ENCODE measurements at places on chromosomes 6 and 20. TPM values are rescaled to one million over a fixed set of nuclear protein-coding genes. Genes with fewer than 3 reads are reported as not detected.

GRCh38 chr6:151796842-151797530 is 10.5 kb upstream of the ESR1 start:
- DNase-seq: no peak

DNA sequence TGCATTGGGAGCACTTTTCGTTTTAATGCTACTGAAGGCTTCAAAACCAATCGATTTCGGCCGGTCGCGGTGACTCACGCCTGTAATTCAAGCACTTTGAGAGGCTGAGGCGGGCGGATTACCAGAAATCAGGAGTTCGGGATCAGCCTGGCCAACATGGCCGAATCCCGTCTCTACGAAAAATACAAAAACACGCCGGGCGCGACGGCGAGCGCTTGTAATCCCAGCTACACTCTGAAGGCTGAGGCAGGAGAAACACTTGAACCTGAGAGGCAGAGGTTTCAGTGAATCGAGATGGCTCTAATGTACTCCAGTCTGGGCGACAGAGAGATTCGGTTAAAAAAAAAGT is 58.4 kb downstream of the TRIM38 start:
- peak; percentile 62 for DNase-seq

- no peak for DNase-seq
Observed at GRCh38 chr20:59331721-59332329, 31.4 kb downstream of the EDN3 start.

GRCh38 chr6:15423286-15423993 is 177.6 kb downstream of the JARID2 start:
- no peak for DNase-seq

GRCh38 chr6:52392944-52393343 is 27.2 kb upstream of the EFHC1 start:
- DNase-seq: no peak

- no peak for DNase-seq
Observed at GRCh38 chr6:24430086-24430485, 27.4 kb downstream of the MRS2 start.

DNA sequence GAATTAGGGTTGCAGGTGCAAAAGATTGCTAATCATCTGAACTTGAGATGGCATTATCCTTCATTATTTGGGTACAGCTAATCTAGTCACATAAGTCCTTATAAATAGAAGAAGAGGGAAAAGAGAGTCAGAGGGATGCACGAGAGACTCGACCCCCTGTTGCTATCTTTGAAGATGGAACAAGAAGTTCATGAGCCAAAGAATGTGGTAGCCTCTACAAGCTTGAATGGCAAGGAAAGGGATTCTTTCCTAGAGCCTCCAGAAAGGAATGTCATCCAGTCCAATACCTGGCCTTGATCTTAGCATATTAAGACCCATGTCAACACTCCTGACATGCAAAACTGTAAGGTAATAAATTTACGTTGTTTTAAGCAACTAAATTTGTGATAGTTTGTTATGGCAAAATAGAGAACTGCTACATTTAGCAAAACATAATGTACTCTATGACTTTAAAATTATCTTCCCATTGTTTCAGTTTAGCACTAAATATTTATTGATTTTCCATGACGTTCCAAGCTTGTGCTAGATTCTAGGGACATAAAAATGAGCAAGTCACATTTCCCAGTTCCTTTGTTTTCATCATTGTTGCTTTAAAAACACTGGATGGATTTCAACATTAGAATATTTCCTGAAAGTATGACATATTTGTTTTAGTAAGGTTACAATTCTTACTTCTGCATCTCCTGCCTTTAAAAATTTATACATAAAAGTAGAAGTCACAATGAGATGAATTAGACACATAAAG is 12.7 kb downstream of the MANEA start:
- DNase-seq: no peak

GRCh38 chr20:45156713-45157112 is 18.0 kb upstream of the PI3 start:
- no peak for DNase-seq

DNA sequence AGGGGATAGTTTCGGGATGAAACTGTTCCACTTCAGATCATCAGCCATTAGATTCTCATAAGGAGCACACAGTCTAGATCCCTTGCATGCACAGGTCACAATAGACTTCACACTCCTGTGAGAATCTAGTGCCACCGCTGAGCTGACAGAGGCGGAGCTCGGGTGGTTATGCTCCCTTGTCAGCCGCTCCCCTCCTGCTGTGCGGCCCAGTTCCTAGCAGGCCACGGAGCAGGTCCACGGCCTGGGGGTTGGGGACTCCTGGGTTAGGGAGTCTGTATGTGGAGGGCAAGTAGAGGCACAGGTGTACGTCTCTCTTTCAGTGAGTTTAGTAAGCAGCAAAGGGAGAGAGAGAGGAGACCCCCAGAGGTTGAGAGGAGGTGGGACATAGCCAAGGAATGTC is 30.5 kb upstream of the MDFI start:
- DNase-seq: no peak

DNA sequence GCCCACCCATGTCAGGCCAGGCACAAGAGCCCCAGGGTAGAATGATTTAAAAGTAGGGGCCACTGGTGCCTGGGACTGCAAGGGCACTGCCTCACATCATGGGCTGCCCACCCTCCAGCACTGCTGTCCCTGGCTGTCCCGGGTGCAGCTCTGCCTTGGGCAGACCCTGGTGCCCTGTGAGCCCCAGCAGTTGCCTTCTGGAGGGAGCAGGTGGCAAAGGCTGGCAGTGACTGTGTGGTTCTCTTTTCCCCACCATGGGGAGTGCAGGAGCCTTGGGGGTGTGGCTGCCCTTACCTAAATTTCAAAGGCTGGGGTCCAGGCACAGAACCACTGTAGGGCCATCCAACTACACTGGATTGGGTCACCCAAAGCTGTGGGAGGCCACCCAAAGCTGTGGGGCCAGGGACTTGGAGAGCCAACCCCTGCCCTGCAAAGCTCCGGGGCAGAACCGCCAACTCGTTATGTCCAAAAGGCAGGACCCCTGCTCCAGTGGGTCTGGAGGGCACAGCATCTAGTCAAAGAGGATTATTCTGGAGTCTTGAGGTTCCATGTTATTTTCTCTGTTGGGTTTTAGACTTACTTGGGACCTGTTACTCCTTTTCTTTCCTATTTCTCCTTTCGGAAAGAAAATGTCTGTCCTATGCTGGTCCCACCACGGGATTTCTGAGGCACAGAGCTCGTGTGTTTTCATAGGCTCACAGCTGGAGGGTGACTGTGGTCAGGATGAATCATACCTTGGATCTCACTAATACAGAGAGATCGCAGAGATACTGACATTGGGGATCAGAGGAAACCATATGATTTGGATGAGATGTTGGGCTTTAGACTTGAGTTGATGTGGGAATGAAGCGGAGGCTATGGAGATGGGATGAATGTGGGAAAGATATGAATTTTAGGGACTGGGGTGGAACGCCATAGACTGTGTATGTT is 65.3 kb downstream of the RAMACL start:
- no peak for DNase-seq

GRCh38 chr6:16729744-16730143 is 31.5 kb downstream of the ATXN1 start:
- no peak for DNase-seq

DNA sequence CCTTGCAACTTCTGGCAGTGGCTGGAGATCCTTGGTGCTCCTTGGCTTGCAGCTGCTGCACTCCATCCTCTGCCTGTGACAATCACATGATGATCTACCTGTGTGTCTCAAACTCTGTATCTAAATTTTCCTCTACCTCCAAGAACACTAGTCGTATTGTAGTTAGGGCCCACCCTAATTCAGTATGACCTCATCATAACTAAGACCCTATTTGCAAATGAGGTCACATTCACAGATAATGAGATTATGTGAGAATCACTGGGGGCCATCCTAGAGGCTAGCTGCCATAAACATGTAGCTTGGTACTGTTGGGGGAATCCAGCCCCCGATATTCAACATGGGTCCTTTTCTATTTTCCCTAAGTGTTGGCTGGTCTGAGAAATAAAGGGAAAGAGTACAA is 183.0 kb upstream of the SMLR1 start:
- DNase-seq: no peak

DNA sequence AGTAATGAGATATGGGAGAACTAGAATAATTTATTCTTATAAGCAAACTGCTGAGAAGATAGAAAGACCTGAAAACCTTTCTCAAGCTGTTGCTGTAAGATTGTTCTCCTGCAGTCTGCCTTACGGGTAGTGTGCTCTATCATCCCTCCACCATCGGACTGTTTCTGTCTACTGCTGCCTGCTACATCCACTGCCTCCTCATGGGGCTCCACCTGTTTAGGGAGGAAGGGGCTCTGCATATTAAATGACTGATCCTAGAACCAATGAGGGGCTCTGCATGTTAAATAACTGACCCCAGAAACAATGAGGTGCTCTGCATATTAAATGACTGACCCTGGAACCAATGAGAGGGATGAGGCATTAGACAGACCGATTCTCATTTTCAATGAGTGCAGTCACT is 654.6 kb downstream of the KIF16B start:
- no peak for DNase-seq

- DNase-seq: no peak
Observed at GRCh38 chr6:16999491-17000436, 102.1 kb upstream of the STMND1 start.

- no peak for DNase-seq
Observed at GRCh38 chr6:30493643-30494250, 4.4 kb downstream of the HLA-E start.

- no peak for DNase-seq
Observed at GRCh38 chr6:13450628-13451027, 36.8 kb downstream of the GFOD1 start.

GRCh38 chr6:160285541-160286105 is 27.0 kb upstream of the SLC22A2 start:
- DNase-seq: no peak

- no peak for DNase-seq
Observed at GRCh38 chr6:150991487-150991886, 126.0 kb downstream of the MTHFD1L start.

- DNase-seq: no peak
Observed at GRCh38 chr6:102582569-102582968, 1189.1 kb downstream of the GRIK2 start.

- no peak for DNase-seq
Observed at GRCh38 chr20:5492937-5493336, 176.2 kb upstream of the PROKR2 start.

DNA sequence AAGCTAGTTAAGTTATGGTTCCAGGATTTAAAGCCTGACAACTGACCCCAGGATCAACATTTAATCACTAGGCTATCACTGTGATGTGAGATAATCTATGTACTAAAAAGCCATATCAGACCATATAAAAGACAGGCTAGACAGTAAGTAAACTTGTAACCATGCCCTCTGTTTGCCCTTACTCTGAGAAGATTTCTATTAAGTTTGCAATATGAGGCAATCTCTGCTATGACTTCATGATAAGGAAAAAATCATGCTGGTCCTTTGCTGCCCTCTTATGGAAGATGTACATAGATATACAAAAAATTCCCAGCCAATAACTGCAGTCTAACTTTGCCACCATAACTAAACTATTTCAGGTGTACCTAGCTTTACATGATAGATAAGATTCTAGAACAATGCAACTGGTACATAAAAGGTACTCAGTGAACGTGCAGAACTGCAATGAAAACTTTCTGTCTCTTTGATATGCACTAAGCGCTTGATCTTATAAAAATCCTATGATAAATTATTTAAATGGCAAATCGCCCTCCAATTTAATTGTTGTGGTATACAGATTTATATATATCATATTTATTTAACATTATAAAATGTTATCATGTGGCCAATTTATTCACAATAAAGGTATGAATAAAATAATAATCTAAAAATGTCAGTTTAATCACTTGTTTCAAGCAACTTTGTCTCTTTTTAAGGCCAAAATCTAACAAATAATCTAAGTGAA is 70.5 kb downstream of the FAM217A start:
- DNase-seq: no peak

DNA sequence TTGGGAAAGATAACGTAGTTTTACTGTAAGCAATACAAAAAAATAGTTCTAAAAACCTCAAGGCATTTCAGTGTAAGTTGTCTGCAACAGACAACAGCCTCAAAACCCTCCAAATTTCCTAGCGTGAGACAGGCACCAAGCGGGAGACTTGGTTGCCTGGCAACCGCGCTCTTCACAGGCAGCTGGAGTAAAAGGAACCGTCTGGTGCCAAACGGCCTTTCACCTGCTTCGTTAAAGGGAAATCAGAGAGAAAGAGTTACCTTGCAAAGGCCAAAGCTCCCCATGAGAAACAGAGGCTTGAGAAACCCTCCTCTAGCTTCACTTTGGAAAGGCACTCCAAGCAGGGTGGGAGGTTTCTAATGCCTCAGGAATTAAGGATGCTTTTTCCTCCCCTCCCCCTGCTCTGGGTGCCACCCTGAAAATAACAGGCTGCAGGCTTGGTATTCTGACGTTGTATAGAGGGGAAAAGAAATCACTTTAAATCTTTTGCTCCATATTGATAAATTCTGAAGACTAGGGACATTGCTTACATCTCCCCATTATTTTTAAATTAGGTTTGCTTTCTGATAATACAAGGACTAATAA is 129.7 kb upstream of the UFL1 start:
- DNase-seq: peak; percentile 11

- DNase-seq: no peak
Observed at GRCh38 chr20:59774204-59774641, 159.2 kb downstream of the SYCP2 start.

GRCh38 chr20:42370075-42370474 is 751.9 kb upstream of the CHD6 start:
- no peak for DNase-seq

- no peak for DNase-seq
Observed at GRCh38 chr20:61875221-61875885, 190.3 kb downstream of the TAF4 start.

DNA sequence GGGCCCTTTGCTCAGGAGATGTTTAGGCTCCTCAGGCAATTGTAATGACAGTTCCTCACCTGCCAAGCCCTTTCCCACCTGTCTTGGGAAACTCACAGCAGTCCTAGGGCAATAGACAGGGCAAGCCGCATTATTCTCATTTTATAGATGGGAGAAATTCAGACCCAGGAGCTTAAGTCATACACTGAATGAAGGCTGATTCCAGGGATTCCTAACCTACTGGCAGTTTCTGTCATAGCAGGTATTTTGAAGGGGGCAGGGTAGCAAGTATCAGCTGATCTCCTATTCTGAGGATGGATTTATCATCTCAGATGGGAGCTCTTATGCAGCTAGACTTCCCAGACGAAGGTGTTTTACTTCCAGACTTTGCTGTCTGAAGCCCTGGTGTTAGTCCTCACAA is 61.4 kb upstream of the MYL9 start:
- DNase-seq: no peak

GRCh38 chr6:30560930-30561329 is 3.8 kb downstream of the PRR3 start:
- DNase-seq: no peak

EPM2A gene
- 16.5 TPM for total RNA-seq

OPN5 gene
- not detected for total RNA-seq

MCCD1 gene
- not detected for total RNA-seq

EYS gene
- total RNA-seq: not detected

LTB gene
- 4.9 TPM for total RNA-seq

OR10C1 gene
- not detected for total RNA-seq

SIRPD gene
- 0.40 TPM for total RNA-seq
